ENCODE measurements at places on chromosomes 1 and 21.

GRCh38 chr1:4177425-4178150 is 277.5 kb upstream of the C1orf174 start:
- DNase-seq, result no peak

GRCh38 chr1:93061895-93062792 is 16.9 kb upstream of the MTF2 start:
- DNase-seq, result no peak

- DNase-seq, result no peak
Measured at GRCh38 chr1:156291226-156292061, 4.0 kb downstream of the GLMP start.

DNA sequence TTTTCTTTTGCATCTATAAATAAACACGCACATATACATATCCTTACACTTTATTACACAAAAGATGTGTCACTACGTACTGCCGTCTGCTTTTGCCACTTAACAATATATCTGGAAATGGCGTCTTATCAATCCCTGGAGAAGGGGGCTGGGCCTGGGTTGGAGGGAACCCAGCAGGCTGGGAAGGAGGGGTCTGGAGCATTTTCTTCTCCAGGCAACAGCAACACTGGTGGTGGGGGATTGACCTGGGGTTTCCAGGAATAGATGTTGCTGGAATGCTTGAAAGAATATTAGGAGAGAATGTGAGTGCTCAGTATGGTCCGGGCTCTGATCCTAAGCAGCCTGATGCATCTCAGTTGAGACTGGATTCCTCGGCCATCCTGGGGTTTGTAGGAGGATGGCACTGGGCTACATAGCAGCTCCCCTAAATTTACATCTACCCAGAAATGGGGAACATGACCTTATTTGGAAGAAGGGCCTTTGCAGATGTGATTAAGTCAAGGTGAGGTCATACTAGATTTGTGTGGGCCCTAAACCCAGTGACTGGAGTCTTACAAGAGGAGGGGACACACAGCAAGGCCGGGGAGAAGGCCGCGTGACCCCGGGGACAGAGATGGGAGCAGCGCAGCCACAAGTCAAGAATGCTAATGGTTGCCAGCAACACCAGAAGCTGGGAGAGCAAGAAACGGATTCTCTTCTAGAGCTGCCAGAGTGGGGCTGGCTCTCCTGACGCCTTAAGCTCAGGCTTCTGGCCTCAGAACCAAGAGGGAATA is 98.6 kb downstream of the SIK1 start:
- no peak for DNase-seq

DNA sequence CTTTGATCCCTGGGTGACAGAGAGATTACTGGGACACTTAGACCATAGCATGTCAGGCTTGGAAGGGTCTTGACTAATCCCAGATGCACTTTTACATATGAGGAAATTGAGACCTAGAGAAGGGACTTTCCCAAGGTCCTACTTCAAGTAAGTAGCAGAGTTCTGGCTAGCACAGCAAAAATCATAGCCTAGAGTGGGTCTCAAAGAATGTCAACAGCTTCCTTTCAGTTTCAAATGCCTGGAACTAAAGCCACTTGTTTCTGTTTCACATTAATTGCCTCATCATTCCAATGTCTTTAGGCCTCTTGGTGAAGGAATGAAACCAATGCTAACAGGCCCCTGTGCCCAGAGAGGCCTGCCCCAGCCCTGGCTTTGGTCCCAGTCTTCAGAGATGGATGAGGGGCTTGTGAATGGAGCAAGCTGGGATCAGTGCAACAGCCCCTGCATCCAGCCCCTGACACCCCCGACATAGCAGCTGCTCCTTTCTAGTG is 26.6 kb downstream of the ATF3 start:
- no peak for DNase-seq

GRCh38 chr1:229908689-229909088 is 158.3 kb upstream of the GALNT2 start:
- no peak for DNase-seq

- no peak for DNase-seq
Measured at GRCh38 chr1:81221564-81221963, 579.2 kb upstream of the ADGRL2 start.

DNA sequence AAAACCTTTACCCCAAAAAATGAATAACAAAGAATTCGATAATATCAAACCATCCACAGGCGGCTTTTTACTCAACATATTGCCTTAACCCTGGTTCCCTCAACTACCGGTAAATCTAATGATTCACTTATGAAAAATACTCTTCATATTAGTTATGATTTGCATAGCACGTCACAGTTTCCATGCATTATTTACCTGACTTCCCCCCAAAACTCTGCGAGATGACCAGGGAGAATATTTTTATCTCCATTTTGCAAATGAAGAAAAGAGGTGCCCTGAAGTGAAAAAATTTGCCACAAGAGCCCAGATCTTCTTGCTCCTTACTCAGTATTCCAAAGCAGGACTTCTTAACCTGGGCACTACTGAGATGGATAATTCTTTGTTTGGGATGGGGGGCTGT is 2.9 kb downstream of the JAK1 start:
- no peak for DNase-seq

- no peak for DNase-seq
Measured at GRCh38 chr1:236692128-236692527, 5.8 kb downstream of the ACTN2 start.

DNA sequence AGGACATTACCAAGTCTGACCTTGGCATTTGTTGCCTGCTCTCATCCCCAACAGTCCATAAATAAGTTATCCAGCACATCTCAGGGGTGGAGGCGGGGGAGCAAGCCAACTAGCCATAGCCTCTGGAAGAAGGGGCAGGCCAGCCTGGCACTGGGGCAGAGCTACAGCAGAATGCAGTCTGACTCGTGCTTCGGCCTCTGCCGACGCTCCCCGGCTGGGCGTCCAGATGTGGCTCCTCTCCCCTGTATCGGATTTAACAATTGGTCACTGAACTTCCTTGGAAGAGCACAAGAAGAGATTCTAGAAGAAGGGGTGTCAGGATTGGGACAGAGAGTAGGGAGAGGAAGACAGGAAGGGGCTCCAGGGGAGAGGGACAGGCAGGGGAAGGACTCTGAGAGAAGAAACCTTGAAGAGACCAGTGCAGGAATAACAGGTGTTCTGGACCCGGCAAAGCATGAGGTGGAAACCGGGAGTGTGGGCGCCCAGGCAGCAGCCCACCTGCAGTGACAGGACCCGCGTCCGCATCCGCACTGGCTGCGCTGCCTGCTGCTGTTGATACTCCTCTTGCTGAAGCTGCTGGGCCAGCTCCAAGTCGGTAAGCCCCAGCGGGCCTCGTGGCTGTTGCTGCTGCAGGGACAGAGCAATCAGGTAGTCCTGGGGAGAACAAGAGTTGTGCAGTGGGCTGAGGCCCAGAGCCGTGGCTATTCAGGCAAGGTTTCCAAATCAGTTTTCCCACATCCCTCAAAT is 9.4 kb downstream of the MINDY1 start:
- no peak for DNase-seq

- DNase-seq, result no peak
Measured at GRCh38 chr1:21659099-21659923, 9.8 kb downstream of the RAP1GAP start.

DNA sequence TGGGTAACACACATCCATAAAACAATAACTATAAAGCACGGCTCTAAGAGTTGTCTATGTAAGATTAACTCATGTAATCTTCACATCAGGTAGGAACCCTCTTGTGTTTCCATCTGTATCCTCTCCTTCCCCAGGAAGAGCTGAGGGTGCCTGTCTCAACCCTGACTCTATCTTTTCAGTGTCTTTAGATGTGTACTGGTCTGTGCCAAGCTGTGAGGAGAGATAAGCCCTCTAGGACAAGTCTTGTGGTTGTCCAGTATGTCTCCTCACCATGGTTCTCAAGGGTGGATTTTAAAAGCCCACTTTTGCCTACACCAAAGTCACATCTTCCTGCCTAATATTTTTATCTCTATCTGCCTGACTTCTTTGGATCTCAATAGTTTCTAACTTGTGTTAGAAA is 300.1 kb downstream of the KCNT2 start:
- DNase-seq, result no peak

GRCh38 chr1:58805716-58806571 is 22.1 kb upstream of the JUN start:
- no peak for DNase-seq

- no peak for DNase-seq
Measured at GRCh38 chr1:216562383-216562782, 139.1 kb upstream of the USH2A start.
